ENCODE measurements at places on chromosomes 11 and 22. TPM values are rescaled to one million over a fixed set of nuclear protein-coding genes. Genes with fewer than 3 reads are reported as not detected.

The C11orf16 gene
- total RNA-seq = not detected

The IL17REL gene
- total RNA-seq = not detected

The ANGPTL5 gene
- total RNA-seq = 1.2 TPM

The APLNR gene
- not detected for total RNA-seq

- H3K27ac ChIP-seq = no peak overlapping the region
- no peaks in the 10 kb centered on the region for H3K36me3 ChIP-seq
- DNase-seq = no peak
- H3K4me1 ChIP-seq = peaks cover 4% of the 10 kb centered on the region
Observed at GRCh38 chr11:133040289-133040900, 491.9 kb downstream of the OPCML start.

- no peak for DNase-seq
- H3K4me1 ChIP-seq = peaks cover 8% of the 10 kb centered on the region
- H3K27ac ChIP-seq = no peak overlapping the region
- H3K27me3 ChIP-seq = no peaks in the 10 kb centered on the region
- H3K4me3 ChIP-seq = no peak overlapping the region
Observed at GRCh38 chr11:102800767-102801166, 2.8 kb upstream of the MMP1 start.

DNA sequence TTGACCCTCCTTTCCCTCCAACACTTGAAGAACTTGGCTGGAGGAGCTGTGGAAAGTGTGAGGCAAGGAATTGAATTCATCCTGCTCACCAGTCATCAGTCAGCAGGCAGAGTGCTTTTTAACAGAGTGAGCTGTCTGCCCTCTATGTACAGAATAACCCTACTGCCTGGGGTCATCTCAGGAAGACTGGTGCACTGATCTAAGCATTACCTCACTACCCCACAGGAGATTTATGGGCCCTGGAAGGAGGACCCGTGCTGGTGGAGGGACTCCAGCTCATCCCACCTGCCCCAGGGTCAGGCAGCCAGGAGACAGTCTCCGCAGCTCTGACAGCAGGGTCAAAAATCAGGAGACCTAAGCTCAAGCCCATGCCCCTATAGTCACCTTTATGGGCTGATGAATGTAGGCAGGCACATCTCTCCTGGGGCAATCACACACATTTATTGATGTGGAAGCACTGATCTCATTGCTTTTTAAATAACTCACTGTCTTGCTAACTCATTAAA, 270.8 kb upstream of the SESN3 start:
- H3K36me3 ChIP-seq = no peaks in the 10 kb centered on the region
- H3K4me1 ChIP-seq = peaks cover 13% of the 10 kb centered on the region
- no peaks in the 10 kb centered on the region for H3K27me3 ChIP-seq
- no peak for DNase-seq
- H3K27ac ChIP-seq = no peak overlapping the region

The RIMBP3C gene
- 0.29 TPM for total RNA-seq

DNA sequence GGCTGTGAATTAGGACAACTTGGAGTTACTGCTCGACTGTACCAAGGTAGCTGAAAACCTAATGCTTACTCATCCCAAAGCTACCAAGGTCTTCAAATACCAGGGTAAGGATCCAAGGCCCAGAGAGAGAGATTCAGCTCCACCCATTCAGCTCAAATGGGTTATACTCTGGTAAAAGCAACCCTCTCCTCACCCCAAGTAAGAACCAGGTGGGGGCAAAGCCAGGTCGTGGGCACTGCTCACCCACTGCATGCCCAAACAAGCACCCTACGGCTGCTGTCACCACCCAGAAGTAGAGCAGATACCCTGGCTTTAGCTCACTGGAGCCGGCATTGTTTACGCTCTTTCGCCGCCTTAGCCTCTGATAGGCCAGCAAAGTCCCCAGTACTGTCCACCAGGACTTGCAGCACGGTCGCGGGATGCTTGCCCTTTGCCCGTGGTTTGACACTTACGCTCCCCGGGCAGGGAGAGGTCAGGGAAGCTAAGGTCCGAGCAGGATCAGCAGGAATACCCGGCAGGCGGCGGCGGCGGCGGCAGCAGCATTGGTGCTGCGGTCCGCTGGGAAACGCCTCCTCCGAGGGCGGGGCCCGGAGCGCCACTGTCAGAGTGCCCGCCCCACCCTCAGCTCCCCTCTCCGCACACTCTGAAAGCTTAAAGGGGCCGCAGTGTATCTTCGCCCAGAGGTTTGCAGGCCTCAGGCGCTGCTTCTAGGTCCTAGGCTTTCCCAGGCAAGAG, 19.6 kb downstream of the CKAP5 start:
- H3K36me3 ChIP-seq = no peaks in the 10 kb centered on the region
- peak overlapping the region; percentile 88 for H3K4me3 ChIP-seq
- peak; percentile 92 for DNase-seq
- no peaks in the 10 kb centered on the region for H3K27me3 ChIP-seq
- H3K4me1 ChIP-seq = peaks cover 26% of the 10 kb centered on the region

The CNGA4 gene
- under 0.01 TPM for total RNA-seq

GRCh38 chr11:6570691-6571427, 32.6 kb downstream of the RRP8 start:
- H3K4me3 ChIP-seq = no peak overlapping the region
- no peak overlapping the region for H3K27ac ChIP-seq
- no peak for DNase-seq
- peaks cover 18% of the 10 kb centered on the region for H3K4me1 ChIP-seq

DNA sequence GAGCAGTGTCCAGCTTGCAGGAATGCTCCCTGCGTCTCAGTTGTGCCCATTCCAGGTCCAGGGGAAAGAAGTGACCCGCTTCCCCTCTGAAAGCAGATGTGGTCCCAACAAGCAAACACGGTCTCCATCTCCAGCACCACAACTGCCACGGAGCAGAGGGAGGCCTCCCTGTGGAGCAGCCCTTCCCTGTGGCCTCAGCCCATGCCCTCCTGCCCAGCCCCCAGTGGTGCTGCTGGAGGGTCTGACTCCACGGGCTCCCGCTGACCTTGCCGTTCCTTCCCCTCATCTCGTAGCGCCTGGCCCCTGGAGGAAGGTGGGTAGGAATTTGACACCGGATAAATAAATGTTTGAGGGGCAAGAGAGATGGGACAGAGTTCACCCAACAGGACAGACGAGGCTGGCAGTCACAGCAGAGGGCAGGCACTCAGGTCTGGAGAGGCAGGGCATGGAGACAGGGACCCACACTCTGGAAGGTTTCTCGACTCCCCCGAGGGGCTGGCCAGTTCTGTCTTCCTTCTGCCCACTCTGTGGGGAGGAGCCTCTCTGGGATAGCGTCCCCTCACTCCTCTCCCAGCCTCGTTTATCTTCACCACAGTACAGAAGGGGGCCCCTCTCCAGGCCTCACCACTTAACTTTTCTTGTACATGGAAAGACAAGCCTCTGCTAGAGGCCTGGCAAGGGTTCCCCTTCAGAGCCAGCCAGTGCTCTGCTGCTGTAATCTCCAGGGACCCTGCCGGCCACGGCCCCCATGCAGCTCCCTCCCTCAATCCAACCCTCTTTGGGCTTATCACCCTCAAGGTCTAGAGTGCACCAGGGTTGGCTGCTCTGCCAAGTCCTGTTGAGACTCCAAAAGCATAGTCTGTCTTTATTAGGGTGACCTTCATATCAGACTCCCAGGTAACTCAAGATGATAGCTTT, 7.5 kb upstream of the ST3GAL4 start:
- H3K4me1 ChIP-seq = peaks cover 29% of the 10 kb centered on the region
- no peaks in the 10 kb centered on the region for H3K36me3 ChIP-seq
- no peak for DNase-seq
- H3K27ac ChIP-seq = no peak overlapping the region
